ENCODE measurements at places on chromosomes 1 and 21.

- DNase-seq: no peak
Observed at GRCh38 chr1:39671433-39671792, 494 bp downstream of the NT5C1A start.

DNA sequence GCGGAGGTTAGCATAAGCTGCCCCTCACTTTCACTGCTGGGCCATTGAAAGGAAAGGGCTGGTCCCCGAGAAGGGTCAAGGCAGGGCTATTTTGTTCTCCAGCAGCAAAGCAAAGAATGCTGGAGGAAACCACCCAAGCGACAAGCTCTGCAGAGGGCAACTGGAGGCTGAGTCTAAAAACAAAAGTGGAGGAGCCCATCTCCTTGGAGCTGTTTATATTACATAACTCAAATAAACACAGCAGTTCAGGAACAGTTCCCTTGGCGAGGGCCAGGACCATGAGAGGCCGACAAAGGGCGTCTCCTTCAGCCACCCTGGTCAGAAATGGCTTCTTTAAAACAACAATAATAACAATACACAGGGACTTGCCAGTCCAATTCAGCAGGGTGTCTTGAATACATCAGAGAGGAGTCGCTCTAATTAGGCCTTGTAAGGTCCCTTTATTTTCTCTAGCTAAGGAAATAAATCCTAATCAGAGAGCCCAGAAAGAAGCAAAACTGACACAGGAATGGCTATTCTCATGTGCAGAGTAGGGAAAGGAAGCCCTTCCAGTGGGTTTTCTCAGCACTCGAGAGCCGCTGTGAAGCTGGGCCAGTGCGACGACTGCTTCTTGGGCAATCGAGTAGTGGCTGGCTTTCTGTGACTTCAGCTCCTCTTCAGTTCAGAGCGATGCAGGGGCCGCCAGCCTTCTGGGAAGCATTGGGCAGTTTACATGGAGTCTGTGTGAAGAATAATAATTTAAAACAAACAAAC, 57.0 kb upstream of the TARBP1 start:
- no peak for DNase-seq

GRCh38 chr1:86303041-86303690, 93.0 kb downstream of the ODF2L start:
- DNase-seq: no peak

GRCh38 chr1:55478742-55479141, 263.6 kb upstream of the USP24 start:
- DNase-seq: no peak

- DNase-seq: peak; percentile 83
Observed at GRCh38 chr1:109509176-109510134, at the start of gene AMIGO1. TSS of gene AMIGO1 (minus strand) at chr1:109509727. CDS start at chr1:109508912, 815 bp downstream.

DNA sequence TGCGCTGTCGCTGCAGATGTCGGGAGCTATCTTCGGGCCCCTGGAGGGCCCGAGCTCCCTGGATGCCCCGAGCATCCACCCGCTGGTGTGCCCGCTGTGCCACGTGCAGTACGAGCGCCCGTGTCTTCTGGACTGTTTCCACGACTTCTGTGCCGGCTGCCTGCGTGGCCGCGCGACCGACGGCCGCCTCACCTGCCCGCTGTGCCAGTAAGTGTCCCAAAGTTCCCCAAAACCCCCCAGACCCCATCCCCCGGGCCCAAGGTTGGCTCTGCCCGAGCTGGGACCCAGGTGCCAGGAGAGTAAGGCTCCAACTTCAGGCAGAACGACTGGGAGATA, 569 bp downstream of the RNF207 start:
- no peak for DNase-seq

DNA sequence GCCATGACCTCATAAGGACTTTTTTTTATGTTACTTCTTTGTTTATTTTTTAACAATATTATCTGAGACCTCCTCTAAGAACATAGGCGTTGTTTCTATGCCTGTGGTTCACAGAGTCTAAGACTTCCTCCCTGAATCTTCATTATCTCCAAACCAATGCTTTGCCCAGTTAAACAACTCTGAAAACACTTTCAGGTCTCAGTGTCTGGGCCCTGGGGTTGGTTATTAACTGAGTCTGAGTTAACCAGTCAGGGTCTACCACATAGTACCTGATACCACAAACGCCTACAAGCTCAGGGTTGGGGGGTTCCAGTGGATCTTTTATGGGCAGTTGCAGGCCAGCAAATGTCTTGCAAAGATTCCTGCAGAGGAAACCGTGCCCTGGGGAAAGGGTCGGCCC, 138.2 kb downstream of the AJAP1 start:
- DNase-seq: no peak

DNA sequence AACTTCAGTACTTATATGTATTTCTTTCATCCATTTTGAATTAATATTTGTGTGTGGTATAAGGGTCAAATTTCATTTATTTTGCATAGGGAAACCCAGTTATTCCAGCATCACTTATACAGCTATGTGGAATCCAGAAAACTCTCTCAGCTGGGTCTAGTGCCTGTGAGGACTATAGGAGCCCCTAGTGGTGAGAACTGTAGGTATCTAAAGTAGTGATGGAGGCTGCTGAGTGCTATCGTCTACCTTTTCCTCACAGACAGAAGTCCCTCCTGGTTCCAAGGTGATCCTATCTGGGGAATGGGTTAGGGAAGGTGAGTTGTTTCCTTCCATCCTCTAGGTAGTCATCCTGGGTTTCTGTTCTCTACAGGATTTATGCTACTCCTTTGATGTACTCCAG, 352.0 kb upstream of the C1orf87 start:
- no peak for DNase-seq

DNA sequence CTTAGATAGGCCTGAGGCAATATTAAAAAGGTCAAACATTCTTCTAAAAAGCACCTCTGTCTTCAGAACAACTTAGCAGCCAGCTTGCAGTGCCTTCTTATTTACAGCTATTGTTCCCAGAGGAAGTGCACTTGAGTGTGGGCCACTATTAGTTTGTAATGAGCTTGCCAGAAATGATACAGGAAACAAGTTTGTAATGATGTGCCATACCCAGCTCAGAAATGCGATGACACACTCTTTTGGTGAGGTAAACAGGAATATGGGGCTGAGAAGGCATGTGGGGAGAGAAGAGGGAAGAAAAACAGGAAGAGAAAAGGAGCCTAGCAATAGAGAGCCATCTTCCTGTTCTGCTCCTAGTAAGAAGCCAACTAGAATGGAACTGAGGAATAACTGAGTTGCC, 295.4 kb downstream of the AGBL4 start:
- no peak for DNase-seq

DNA sequence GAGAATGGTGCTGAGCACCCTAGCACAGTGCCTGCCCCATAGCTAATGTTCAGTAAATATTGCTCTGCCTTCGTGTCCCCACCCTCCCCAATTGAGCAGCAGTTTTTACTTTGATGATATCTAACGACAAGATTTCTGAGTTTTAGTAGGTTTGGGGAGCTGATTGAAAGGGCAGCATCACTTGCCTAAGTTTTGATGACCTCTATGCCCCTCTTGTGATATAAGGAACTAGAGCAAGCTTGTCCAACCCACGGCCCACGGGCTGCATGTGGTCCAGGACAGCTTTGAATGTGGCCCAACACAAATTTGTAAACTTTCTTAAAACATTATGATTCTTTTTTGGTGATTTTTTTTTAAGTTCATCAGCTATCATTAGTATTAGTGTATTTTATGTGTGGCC, 1.6 kb downstream of the CNIH4 start:
- no peak for DNase-seq

DNA sequence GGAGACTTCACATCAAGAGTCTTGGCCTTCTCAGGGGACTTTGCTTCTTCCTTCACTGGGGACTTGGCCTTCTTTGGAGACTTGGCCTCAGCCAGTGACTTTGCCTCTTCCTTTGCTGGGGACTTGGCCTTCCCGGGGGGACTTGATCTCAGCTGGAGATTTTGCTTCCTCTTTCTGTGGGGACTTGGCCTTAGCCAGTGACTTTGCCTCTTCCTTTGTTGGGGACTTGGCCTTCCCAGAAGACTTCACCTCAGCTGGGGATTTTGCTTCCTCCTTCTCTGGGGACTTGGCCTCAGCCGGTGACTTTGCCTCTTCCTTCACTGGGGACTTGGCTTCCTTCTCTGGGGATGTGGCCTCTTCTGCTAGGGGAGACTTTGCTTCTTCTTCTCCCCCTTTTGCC, 13.5 kb upstream of the CD2 start:
- no peak for DNase-seq

DNA sequence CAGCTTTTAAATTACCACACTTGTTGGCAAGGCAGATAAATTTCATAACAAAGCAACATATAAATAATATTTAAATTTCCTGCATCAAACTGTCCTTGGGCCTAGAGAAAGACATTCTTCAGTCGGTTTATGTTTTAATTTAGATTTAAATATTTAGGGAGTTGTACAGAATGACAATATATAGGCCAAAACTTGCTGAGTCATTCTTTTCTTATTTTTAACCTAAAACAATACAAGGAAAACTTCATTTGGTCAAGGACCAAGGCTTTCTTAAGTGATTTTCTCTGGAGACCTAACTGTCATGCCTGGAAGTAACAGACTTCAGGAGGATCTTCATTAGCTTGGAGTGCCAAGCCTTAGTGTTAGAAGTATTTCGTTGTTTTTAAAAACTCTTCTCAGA, 5.6 kb downstream of the MAP10 start:
- DNase-seq: no peak

DNA sequence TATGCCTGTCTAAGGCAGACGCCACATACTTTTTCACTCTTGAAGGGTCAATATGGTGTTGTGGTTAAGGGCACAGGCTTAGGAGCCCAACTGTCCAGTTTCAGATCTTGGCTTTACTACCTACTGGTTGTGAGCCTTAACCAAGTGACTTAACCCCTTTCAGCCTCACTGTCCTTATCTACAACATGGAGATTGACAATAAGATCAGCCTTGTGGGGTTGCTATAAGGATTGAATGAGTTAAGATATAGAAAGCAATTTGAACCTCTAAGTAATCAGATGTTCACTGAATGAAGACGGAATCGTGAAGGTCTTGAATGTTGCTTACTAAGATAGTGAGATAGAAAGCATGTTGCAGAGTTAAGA, 121.3 kb upstream of the JUN start:
- no peak for DNase-seq

DNA sequence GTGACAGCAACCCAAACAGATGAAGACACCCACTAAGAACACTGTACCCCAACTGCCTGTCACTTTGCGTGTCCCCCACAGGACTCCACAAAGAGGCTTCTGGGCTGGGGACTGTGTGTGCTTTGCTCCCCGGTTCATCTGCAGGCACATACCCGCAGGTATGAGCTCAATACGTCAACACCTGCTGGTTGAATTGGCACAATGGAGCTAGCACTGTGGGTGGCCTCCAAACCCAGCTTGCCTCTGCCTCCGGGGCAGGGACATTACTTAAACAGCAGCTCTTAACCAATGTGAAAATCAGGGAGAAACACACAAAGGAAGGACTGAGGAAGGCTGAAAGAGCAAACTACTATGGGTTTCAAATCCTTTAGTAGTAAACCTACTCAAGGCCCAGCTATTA, 140.2 kb upstream of the TIAM1 start:
- DNase-seq: no peak

- DNase-seq: no peak
Observed at GRCh38 chr1:14345946-14346550, 252.4 kb upstream of the KAZN start.

GRCh38 chr21:29301691-29302090, 3.0 kb downstream of the BACH1 start:
- DNase-seq: no peak

DNA sequence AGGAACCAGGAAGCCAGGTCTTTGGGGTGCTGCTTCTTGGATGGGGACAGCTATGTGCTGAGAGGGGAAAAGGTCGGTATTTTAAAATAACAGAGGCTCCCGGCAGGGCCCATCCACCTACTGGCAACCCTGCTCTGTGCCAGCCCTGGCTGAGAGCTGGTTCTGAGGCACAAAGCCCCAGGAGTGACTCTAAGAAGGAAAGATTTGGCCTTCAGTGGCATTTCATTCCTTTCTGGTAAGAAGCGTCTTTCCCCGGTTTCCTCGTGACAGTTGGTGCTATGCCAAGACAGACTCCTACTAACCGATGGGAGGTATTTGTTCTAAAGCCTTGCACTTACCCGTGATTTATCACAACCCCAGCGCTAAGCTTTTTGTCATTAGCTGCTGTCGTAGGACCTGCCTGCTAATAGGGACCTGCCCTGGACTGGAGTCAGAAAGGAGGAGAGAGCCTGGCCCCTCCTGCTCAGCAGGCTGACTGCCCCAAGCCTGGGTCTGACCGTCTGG, 123.1 kb upstream of the ADAR start:
- no peak for DNase-seq

DNA sequence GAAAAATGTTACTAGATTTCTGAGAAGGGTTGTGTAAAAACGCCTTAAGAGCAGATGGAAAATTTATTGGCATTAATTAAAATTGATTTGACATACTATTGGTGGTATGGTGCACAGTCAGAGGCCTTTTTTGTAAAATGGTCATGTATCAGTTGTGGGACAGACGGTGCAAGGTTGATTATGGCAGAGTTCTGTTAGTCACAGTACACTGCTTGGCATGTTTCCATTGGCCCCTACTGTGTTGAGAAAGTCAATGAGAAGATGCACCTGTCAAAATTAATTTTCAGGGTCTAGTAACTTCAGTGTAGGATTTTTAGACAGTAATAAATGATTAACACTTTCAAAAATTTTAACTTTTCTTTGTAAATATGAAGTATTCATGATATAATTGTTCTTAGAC, 4.4 kb downstream of the B3GALT2 start:
- no peak for DNase-seq

- DNase-seq: peak; percentile 71
Observed at GRCh38 chr1:25031966-25032667, 102.0 kb upstream of the RUNX3 start.

GRCh38 chr1:160801836-160802580, 6.0 kb downstream of the LY9 start:
- DNase-seq: no peak

GRCh38 chr1:222522105-222522915, 25.6 kb downstream of the HHIPL2 start:
- no peak for DNase-seq

DNA sequence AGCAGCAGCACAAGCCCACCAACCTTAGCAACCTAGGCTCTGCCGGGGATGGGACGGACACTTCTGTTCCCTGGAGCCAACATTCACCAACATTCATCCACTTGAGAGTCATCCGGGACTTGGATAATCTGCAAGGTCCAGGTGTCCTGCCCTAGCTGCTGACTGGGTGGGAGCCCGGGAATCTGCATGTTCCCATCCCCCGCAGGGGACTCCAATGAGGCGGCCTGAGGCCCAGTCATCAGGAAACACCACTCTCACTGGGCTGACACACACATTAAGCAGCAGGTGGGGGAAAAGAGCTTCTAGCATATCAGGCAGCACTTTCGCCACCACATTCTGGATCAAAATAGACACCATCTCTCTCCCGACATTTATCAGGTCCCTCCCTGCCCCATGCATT, 38.4 kb upstream of the CCSAP start:
- no peak for DNase-seq

- DNase-seq: no peak
Observed at GRCh38 chr21:44071359-44072104, 35.7 kb upstream of the PWP2 start.

Data from activated CD8-positive, alpha-beta memory T cell treated with anti-CD3 and anti-CD28 coated beads, Interleukin-2, amount 50 U/mL, for 48 hours (primary cell).